ENCODE measurements at places on chromosomes 3 and 15.

GRCh38 chr3:172040981-172041963, 1.9 kb downstream of the FNDC3B start:
- DNase-seq, result peak; percentile 56

GRCh38 chr3:42527368-42527917, 25.0 kb downstream of the VIPR1 start:
- DNase-seq, result no peak

- DNase-seq, result no peak
Measured at GRCh38 chr3:37546876-37547275, 314.8 kb upstream of the CTDSPL start.

GRCh38 chr3:71926262-71926600, 141.3 kb upstream of the PROK2 start:
- DNase-seq, result peak; percentile 80

Measured in kidney (tissue), 22 donors.